Left cardiac atrium (tissue), 4 donors: ENCODE measurements at places on chromosomes 12 and 14. TPM values are rescaled to one million over a fixed set of nuclear protein-coding genes. Genes with fewer than 3 reads are reported as not detected.
A peak's percentile ranks its signal among the peaks of the same experiment; 100 is the strongest.

GRCh38 chr12:57242329-57242690, 8.7 kb downstream of the STAC3 start:
- DNase-seq, result peak; percentile 38

DNA sequence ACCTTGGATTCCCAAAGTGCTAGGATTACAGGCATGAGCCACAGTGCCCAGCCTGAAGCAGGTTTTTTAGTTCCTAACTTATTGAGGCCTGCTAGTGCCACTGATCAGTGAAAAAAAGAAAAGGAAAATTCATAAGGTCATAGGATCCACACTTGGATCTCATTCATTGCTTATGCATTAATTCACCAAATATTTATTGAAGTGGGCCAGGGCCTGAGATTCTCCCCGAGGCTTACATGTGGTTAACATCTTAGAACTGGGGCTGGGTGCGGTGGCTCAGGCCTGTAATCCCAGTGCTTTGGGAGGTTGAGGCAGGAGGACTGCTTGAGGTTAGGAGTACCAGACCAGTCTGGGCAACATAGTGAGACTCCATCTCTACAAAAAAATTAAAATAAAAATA, 29.5 kb upstream of the MAP1LC3B2 start:
- DNase-seq, result no peak

DNA sequence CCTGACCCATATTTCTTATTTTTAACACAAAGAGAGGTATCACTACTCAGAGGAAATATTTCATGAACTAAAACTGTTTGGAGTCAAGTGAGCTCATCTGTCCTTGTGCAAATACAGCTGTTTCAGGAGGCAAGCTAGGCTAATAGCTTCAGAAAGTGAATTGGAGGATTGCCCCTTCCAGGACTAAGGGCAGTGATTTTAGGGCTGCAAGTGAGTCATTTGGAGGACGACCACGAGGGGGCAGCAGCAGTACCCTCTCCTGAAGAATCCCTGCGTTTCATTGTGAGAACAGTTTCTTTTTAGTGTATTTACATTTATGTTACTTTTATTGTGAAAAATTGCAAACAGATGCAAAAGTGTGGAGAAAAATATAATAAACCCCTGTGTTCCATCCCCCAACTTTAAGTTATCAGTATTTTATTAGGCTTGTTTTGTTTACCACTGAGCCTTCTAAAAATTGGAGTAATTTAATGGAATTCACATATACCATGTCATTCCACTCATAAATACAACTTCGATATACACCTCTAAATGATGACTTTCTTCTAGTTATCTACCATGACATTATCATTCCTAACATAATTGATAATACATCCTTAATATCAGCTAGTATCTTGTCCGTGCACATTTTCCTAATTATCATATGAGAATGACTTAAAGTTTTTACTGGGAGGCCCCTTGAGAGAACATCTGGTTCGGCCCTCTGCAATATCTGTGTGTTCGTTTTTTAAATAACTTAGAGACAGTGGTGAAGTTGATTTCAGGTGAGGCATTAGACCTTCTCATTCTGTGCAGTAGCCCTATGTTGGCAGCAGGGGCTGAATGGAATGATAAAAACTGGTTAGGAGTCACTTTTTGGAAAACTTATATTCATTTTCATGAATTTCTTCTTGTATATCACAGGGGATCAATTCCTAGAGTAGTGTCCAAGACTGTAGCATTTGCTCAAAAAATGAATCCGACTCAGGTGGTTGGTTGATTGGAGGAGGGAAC, 13.7 kb downstream of the FOXJ2 start:
- peak; percentile 82 for DNase-seq

DNA sequence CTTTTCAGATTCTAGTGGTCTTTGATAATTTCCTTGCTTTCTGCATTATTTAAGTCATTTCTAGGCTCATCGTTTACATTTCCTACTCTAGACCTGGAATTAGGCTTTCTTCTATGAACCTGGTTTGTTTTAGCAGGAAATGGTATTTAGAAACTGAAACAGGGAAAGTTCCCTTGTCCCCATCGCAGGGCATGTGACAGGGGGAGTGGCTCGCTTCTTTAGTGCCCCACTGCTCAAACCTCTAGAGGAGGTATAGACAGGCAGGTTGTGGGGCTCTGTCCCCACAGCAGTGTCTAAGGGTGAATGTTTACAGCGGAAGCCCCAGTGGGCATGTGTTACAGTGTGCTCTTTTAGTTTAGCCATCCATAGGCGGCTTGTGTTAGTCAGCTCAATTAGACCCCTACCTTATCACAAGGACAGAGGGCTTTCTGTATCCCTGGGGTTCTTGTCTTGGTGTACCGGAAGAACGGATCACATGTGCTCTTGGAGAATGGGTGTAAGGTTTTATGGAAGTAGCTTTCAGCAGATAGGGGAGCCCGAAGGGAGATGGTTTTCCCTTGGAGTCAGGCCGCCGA, 25.0 kb downstream of the IFT81 start:
- DNase-seq, result no peak

DNA sequence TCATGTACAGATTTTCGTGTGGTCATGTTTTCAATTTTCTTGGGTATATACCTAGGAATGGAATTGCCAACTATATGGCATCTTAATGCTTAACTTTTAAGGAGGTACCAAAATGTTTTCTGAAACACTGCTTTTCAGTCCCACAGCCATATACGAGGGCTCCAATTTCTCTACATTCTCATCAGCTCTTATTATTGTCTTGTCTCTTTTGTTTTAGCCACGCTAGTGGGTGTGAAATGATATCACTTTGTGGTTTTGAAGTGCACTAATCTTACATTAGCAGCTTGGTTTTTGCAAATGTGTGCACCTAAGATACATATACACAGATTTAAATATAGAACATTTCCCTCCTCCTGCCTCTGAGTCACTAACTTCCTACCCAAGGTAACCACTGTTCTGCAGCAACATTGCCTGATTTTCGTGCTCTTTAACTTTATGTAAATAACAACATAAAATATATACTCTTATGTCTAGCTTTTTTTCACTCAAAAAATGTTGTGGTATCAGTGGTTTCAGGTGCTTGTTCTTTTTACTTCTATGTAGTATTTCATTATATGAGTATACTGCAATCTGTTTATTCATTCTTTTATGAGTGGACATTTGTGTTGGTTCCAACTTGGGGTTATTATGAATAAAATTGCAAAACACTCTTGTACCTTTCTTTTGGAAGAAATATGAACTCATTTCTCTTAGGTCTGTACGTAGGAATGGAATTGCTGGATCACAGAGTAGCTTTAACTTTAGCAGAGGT, 73.1 kb downstream of the ZFP36L1 start:
- DNase-seq, result no peak

- DNase-seq, result peak; percentile 75
These were observed 8.1 kb upstream of the RIC8B start for GRCh38 chr12:106766393-106766826.

The DPPA3 gene
- total RNA-seq, result not detected
